ENCODE measurements at places on chromosomes 2 and 18.

DNA sequence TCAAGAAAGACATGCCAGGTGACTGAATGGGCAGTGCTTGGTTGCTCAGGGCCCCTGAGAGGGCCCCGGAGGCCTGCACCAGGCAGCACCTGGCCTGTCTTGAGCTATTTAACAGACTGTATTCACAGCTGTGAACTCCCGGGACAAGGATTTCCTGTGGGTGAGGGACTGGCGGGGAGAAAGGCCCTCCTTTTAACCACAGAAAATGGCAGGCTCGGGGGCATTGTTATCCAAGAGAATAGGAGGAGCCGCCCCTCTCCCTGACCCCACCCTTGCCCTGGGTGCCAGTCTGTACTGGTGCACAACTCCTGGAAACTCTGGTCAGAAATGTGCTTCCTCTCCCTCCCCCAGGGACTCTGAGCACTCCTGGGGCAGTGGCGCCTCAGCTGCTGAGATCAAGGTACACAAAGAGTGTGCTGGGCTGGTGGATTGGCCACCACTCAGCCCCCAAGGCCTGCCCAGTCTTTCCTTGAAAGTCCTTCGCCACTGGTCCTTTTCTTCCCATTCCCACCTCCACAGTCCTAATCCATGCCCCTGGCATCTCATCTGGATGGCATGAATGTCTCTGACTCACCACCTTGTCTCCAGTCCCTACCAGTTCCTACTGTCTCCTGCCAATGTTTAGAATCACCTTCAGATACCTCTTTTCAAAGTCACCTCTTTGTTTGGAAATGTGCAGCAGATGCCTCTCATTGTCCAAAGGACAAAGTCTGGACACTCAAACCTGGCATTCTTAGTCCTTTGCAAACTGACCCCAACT lies 19.6 kb upstream of the EPAS1 start:
- no peak for DNase-seq

GRCh38 chr2:9050122-9050809 lies 46.8 kb upstream of the MBOAT2 start:
- DNase-seq, result no peak

DNA sequence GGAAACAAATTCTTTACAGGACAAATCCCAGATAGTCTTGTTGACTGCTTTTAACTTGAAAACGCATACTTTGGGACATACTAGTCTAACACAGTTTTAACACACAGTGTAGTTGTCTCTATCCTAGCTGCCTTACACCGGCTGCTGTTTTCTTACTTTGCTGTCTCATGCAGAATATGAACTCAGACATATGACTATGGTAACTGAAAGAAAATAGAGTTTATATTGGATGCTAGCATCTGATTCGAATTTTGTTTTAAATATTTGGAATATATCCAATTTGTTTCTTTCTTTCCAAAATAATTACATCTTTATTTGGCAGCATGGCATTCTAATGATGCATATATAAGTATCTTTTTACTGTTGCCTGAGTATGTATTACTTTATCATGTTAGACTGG lies 69.8 kb downstream of the ANKRD12 start:
- no peak for DNase-seq

GRCh38 chr18:34956663-34957062 lies 84.5 kb upstream of the MAPRE2 start:
- DNase-seq, result no peak
